T-cell (primary cell): ENCODE measurements at places on chromosomes 5 and 9.

DNA sequence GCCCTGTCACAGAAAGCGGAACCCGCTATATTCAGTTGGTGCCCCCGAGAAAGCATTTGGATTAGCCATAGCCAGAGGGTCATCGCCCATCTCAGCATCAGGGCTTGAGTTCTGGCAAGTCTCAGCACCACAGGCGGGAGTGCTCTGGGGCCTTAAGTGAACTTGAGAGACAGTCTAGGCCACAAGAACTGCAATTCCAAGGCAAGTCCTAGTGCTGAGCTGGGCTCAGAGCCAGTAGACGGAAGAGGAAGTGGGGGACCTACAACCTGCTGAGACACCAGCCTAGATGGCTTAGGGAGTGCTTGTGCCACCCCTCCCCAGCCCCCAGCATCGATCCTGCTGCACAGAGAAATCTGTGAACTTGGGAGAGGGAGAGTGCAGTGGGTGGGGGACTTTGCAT is 594.9 kb downstream of the CCDC171 start:
- no peak for DNase-seq

GRCh38 chr5:76601470-76601869 is 21.7 kb downstream of the F2RL2 start:
- peak; percentile 10 for DNase-seq

- DNase-seq = no peak
Measured at GRCh38 chr9:129576546-129577543, 44.1 kb downstream of the C9orf50 start.

GRCh38 chr5:129243039-129243438 is 148.5 kb downstream of the ISOC1 start:
- DNase-seq = no peak

- DNase-seq = no peak
Measured at GRCh38 chr5:81336556-81336955, 35.2 kb downstream of the ZCCHC9 start.

- DNase-seq = no peak
Measured at GRCh38 chr5:158233735-158234322, 374.9 kb upstream of the CLINT1 start.

DNA sequence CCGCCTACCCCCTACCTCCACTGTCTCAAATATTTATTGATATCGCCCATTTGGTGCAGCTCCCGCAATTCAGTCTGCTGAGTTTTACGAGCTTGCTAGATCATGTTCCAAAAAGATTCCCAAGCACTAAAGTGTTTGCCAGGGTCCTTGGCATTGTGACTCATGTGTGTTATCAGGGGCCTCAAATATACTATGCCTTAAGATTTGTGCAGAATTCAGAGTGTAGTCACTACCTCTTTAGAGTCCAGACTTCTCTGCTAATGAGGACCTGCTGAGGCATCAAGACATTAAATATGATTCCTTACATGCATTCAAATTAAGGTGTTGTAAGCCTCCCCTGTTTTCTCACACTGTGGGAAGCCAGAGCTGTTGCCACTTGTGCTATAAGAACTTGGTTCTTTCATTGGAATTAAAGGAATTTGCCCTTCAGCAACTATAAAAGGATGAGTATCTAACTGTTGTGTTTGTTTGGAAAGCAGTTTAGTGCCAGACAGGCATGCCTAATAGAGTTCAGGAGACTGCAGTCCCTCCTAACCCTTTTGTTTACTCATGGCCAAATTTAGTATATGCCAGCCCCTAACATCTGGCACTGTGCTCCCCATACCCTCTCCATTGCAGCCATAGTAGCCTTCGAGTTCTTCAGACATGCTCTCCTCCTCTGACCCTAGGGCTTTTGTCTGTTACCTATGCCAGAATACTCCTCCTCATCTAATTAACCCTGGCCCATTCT is 316.4 kb downstream of the NR3C1 start:
- no peak for DNase-seq

GRCh38 chr5:6902597-6902996 is 189.4 kb downstream of the TENT4A start:
- no peak for DNase-seq

GRCh38 chr9:93054758-93055704 is 3.5 kb upstream of the SUSD3 start:
- no peak for DNase-seq

- DNase-seq = no peak
Measured at GRCh38 chr5:80399526-80400239, 8.2 kb upstream of the ZFYVE16 start.

GRCh38 chr5:146394486-146394885 is 52.6 kb upstream of the TCERG1 start:
- DNase-seq = no peak

GRCh38 chr5:140367256-140368013 is 7.4 kb downstream of the SLC4A9 start:
- no peak for DNase-seq

DNA sequence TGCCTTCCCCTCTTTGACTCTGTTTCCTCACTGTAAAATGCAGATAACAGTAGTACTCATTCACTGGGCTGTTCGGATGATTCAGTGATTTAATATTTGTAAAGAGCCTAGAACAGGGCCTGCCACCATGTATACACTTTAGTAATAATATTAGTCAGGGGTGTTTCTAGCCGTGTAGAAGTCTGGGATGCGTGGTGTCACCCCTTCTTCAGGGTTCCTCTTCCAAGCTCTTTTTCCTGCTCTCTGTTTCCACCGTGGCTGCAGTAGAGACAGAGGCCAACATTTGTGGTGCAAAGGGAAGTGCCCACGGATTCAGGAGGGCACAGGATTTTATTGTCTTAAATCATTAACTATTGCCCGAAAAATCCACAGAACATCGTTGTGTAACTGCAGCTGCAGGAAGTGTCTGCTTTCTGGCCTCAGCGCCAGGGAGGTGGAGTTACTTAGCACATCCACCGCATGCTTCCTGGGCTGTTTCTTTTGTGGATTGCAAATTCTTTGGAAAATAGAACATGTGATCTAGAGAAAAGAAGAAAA is 61.7 kb downstream of the TRIO start:
- no peak for DNase-seq

- no peak for DNase-seq
Measured at GRCh38 chr5:171624396-171624795, 161.2 kb upstream of the SMIM23 start.

- no peak for DNase-seq
Measured at GRCh38 chr5:8188874-8189565, 320.1 kb downstream of the MTRR start.

DNA sequence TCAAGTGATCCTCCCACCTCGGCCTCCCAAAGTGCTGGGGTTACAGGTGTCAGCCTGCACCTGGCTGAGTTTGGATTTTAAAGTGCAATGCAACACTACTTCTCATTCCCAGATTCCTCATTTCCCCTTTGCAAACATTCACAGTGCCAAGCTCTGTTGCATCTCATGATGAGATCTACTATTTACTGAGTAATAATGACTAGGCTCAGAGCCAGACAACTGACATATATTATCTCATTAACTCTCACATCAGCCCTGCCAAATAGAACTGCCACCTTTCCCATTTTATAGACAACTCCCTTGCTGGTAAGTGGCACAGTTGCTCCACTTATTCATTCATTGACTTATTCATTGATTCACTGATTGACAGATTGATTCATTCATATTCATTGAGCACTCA is 7.0 kb downstream of the PDE6A start:
- no peak for DNase-seq

GRCh38 chr5:137195483-137195882 is 303.6 kb downstream of the SPOCK1 start:
- no peak for DNase-seq

DNA sequence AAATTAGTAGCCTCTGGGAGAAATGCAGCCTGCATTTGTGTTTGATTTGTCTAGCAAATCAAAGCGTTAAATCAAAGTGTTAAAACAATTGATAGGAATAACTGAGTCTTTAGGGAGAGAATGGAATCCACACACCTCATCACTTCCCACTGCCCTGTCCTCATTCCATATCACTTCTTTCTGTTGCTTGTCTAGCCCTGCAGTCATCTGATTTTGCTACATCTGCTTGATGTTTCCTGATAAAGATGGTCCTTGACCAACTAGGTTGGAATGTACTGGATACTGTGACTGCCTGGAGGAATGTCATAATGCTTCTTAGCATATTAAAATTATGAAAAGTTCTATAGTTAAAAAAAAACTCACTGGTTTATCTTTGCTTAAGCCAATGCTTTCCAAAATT is 119.9 kb downstream of the DOCK2 start:
- no peak for DNase-seq
